ENCODE measurements at places on chromosomes 6 and 20.

DNA sequence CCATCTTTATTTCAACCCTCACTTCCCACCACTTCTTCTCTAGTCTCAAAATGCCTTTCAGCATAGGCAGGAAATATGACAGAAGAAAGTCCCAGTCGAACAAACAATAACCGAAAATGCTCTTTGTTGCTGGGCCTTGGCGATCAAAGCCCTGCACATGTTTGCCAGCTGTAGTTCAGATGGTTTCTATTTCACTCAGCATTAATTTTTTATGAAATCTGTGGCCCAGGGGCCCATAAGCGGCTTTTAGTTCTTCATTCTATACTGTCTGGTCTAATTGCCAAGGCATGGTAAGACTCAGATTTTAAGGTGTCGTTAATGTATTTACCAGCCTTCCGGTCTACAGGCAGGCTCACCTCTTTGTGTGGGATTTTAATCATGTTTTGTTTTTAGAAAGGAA lies 10.9 kb upstream of the F13A1 start:
- no peak for DNase-seq

- no peak for DNase-seq
Measured at GRCh38 chr6:65182681-65183080, 524.3 kb downstream of the EYS start.

GRCh38 chr6:13573669-13574110 lies 711 bp upstream of the SIRT5 start:
- DNase-seq = no peak

DNA sequence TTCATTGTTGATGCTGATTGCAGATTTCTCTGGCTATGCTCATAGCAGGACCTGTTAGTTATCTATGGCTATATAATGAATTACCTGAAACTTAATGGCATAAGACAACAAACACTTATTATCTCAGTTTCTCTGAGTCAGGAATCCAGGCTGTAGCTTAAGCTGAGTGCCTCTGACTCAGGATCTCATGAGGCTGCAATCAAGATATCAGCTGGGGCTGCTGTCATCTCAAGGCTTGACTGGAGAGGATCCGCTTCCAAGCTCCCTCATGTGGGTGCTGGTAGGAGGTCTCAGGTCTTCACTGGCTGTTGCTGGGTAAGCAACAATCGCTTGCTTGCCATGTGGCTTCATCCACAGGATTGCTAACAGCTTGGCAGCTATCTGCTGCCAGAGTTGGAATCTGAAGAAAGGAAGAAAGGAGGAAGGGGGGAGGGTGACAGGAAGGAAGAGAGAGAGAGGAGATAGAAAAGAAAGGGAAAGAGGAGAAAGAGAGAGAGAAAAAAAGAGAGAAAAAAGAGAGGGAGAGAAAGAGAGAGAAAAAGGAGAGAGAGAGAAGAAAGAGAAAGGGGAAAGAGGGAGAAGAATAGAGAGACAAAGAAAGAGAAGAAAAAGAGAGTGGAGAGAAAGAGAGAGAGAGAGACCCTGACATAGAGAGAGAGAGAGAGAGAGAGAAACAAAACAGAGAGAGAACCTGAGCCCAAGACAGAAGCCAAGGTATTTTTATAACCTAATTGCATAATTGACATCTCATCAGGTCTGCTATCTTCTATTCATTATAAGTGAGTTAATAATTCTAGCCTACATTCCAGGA lies 579.0 kb upstream of the BTBD3 start:
- DNase-seq = no peak

DNA sequence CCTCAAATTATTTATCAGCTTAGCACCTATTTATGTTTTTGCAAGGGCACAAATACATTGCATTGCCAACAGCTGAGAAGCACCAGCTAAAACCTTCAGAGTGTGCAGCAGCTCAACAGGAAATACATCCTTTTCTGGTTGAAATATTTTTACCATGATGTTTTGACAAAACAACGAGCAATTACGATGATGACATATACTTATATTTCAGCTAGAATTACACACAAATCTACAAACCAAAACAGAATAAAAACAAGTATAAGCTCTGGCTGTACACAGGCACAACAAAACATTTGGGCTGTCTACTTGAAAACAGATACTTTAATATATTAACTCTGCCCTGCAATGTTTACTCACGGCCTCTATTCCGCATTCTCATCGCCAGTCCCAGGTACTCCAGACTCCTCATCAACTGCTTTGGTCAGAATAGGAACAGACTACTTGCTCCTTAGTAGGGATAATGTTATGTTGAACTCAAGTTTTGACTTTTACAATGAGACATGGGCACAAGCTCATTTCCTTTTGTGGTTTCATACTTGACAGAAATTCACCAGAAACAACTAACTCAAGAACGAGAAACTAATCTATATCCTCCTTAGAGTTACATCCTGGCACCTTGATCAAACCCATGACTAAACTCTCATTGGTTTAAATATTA lies 377.6 kb downstream of the ESR1 start:
- no peak for DNase-seq

DNA sequence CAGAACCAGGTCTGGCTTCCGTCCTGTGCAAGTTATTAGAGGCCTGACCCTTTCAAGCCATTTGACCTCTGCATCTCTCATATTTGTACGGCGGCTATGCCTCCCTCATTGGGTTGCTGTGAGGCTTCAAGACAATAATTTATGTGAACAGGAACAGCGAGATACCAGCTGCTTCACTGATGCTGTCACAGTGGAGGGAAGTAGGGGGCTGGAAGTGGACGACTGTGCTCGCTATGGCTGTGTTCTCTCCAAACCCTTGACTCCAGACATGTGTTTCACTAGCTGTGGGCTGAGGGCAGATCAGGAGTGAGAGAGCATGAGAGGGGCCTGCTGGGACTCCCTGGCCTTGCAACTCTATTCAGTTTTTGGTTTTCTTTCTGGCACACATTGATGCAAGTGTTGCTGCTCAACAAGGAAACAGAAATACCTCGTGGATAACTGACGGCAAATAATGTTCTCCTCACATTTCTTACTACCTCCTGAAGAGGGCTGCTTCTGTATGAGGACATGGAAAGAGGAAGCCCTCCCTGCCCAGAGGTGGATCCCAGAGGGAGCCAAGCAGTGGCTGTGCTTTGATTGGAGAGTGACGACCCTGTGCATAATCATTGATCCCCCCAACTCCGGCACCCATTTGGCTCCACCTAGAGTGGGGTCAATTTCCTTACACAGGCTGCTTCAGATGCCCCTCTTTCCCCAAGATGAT lies 34.7 kb upstream of the SCP2D1 start:
- no peak for DNase-seq

DNA sequence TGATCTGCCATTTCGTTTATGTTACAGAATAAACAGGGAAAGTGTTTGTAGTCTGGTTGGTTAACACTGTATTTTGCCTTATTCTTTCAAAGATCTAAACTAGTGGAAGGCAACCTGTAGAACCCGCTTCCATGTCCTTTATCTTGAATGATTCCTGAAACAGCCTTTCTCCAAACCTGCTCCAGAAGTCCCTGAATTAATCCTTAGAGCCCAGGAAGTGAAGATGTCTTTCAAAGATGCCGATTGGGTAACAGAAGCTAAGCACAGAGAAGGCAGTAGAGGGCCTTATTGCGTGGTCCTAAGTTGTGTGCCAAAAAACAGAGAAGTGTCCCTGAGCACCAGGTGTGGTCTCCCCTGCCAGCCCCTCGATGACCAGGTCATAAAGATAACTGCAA lies 19.2 kb upstream of the ZSCAN16 start:
- no peak for DNase-seq

GRCh38 chr20:22387452-22387851 lies 196.9 kb downstream of the FOXA2 start:
- no peak for DNase-seq

DNA sequence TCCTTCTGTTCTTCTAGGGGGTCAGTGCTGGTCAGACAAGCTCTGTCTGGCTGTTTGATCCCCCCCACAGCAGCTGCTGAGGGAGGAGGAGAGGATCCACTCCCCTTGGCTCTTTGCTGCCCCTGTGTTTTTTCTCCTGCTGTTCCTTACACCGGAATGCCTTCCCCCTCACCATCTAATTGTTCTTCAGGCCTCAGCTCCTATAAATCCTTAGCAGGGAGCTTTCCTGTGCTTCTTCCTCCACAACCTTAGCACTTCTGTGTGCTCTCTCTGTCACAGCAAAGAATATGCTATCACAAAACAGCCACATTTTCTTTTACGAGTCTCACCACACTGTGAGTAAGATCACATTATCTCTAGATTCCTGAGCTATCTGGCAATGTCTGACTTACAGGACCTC lies 196.6 kb downstream of the OTOR start:
- no peak for DNase-seq

GRCh38 chr6:46015119-46015968 lies at the start of gene CLIC5:
Gene CLIC5, minus strand, starts transcription at chr6:46015860. Its CDS starts 318 bp downstream, at chr6:46015542.
- no peak for DNase-seq

DNA sequence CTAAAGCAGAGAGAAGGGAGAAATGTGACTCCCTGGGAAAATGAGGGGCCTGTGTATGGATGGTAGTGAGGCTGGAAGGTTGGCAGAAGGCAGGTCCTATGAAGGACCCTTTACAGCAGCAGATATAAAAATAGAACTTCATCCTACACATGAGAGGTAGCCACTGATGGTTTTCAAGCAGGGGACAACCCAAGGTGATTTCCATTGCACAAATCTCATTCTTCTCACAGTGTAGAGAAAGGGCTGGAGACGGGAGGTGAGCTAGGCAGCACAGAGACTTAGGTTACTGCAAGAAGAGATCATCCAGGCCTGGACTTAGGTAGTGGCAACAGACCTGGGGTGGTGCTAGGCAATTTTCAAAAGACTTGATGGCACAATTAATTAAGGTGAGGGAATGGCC lies 30.7 kb downstream of the TRAM2 start:
- no peak for DNase-seq

DNA sequence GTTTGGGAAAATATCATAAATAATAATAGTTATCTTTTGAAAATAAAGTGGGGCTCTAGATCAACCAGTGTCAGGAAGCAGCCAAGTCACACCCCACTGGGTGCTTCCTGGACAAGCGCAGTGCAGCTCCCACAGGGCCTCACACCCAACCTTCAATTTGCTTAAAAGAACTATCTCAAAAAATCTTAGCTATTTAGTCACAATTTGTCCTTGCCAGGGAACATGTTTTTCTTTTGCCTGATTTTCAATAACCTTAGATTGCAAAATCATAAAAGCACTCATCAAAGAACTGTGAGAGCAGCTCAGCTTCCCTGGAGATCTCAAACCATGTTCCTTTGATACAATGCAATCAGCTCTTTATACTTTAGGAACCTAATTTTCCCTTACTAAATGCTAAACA lies 1.6 kb upstream of the NCOA7 start:
- no peak for DNase-seq

DNA sequence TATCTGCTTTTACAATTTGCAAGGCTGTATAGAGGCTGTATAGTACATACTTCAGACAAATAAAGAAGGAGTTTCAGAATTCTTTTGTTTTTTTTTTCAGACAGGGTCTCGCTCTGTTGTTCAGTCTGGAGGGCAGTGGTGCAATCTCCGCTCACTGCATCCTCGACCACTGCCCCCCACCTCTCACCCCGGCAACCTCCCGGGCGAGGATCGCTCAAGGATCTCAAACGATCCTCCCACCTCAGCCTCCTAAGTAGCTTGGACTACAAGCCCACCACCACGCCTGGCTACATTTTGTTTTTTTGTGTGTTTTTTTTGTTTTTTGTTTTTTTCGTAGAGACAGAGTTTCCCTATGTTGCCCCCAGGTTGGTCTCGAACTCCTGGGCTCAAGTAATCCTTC lies 1.8 kb downstream of the FASTKD5 start:
- no peak for DNase-seq

GRCh38 chr6:158205169-158205944 lies 37.2 kb downstream of the GTF2H5 start:
- DNase-seq = no peak

DNA sequence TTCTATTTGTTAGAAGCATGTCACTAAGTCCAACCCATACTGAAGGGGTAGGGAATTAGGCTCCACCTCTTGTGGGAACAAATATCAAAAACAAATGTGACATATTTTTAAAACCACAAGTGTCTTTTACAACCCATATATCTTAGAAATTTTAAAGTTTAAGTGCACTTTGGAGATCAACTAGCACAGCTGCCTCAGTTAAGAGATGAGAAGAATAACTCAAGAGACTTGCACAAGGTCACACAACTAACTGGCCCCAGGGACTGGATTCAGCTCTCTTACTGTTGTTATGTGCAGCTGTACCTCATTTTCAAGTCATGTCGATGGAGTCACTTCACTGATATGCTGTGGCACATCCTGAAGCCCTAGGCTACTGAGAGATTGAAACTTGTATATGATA lies 102.9 kb upstream of the BMP2 start:
- no peak for DNase-seq

GRCh38 chr6:125245523-125246264 lies 56.1 kb downstream of the HDDC2 start:
- peak; percentile 5 for DNase-seq

- DNase-seq = no peak
Measured at GRCh38 chr6:37369321-37370201, 15.8 kb downstream of the RNF8 start.

- DNase-seq = no peak
Measured at GRCh38 chr6:152595499-152595898, 41.7 kb downstream of the SYNE1 start.

DNA sequence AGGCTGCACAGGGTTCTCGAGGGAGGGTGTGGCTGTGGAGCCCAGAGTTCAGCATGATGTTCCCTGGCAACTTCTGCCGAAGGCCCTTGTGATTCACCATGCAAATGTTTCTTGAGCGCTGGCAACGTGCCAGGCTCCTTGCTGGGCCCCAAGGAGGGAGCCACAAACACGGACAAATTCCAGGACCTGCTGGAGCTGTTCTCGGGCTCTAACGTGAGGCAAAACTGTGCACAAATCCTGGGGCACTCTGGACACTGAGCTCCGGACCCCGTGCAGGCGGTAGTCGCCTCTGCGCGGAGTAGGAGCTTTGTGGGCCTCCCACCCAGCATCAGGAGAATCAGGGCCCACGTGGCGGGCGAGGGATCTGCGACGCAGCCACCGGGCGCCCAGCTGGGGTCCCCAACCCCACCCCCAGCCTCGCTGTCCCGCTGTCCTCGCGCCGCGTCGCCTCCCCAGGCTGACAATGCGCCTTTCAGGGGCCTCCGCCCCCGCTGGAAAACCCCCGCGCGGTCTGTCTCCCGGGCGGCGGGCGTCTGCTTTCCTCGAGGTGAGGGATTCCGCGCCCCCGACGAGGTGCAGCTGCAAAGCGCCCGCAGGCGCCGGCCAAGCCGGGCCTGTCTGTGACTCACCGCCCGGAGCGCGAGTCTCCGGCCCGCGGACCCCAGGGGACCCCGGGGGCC lies 31.7 kb upstream of the SCUBE3 start:
- no peak for DNase-seq

Data from NCI-H1417 treated with DMSO at 0.1 percent for 48 hours (cell line).